ENCODE measurements at places on chromosomes 4 and X.

GRCh38 chrX:104707042-104707441 is 141.0 kb downstream of the IL1RAPL2 start:
- no peak for DNase-seq

GRCh38 chr4:176013476-176014247 is 52.0 kb upstream of the WDR17 start:
- no peak for DNase-seq

GRCh38 chr4:130029442-130029841 is 933.5 kb downstream of the C4orf33 start:
- no peak for DNase-seq

DNA sequence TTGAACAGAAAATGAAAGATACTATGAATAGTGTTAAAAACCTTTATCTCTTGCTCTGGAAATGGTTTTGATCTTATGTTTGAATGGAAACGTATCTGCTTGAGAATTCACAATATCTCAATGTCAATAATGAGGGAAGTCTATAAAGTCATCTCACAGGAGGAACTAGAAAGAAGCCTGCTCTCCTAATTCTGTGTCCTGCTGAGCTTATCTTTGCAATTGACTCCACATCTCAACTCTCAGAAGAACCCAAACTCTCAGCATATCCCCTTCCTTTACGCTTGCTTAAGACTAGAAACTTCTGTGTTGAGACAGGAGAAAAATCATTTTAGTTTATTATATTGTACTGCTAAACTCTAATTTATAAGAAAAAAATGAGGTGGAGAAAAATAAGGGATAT is 8.3 kb upstream of the PF4V1 start:
- DNase-seq: no peak

GRCh38 chr4:152352215-152352614 is 183.7 kb downstream of the FBXW7 start:
- DNase-seq: no peak

DNA sequence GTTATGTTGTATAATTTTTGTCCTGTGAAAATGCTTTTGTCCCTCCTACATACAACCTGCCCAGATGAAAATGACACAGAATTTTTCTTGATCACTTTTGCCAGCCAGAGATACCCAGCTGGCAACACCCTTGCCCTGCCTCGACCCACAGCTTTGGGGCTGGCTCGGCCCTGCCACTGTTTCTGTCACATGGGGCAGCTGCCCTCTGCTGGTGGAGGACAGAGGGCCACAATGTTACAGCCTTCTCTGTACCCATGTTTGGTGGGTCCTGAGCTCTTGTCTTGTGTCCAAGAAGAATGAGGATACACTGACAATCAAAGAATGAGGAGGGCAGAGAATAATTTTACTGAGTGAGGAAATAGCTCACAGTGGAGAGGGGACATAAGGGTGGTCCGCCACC is 31.1 kb downstream of the BMP15 start:
- DNase-seq: no peak

- no peak for DNase-seq
These were observed 45.6 kb upstream of the CCSER1 start for GRCh38 chr4:90081432-90082144.

- peak; percentile 2 for DNase-seq
These were observed 38.7 kb upstream of the KCTD8 start for GRCh38 chr4:44487341-44487740.

DNA sequence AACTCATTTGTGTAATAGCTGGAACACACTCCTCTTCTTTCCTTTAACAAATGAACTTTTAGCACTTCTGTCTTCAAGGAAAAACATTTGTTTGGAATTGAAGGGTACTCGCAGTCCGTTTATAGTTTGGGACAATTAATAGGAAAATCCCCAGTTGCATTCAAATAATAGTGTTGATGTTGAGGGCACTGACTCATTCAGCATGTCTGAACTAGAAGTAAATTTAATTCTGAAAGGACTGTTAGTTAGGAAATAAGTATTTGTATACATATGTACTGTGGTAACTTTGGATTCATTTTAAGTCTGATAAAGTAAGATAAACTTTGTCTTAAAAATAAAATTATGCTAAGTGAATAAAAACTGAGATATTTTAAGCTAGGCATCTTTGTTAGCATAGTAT is 27.2 kb downstream of the FAM199X start:
- DNase-seq: no peak

DNA sequence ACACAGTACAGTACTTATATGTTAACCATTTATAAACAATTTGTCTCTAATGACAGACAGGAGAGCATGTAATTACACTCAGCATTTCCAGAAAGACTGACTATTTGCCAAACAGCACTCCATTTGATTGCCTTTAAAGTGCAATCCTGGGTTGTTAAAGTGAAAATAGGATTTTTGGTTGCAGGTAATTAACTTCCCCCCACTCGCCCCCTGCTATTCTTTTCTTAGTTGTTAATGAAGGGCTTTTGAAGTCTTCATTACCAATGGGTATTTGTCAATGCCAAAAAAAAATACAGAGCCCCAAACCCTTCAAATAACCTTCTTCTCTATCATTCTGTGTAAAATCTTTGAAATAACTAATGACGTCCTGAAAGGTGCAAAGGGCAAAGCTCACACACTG is 825.6 kb downstream of the STPG2 start:
- no peak for DNase-seq

DNA sequence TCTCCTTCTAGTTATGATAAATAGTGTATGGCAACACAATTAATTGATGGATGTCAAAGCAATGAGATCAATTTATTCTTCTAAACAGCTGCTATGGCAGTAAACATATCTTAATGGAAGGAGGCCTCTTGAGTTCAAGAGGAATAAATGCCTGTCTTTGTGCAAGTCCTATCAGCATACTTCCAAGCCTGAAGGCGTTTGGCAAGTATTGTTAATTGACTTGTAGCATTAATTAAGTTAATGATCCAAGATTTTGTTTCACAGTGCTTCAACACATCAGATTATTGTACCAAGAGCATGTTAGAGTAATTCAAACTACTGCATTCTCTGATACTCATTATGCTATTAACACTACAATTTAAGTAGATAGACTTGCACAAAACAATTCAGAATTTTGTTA is 144.8 kb downstream of the FAT4 start:
- no peak for DNase-seq

- no peak for DNase-seq
These were observed 143.0 kb downstream of the TECRL start for GRCh38 chr4:64266263-64266662.

GRCh38 chr4:89528526-89529133 is 221.0 kb upstream of the GPRIN3 start:
- DNase-seq: no peak

GRCh38 chr4:40058854-40059253 is 2.2 kb downstream of the N4BP2 start:
- no peak for DNase-seq

GRCh38 chr4:3348621-3349020 is 55.8 kb downstream of the RGS12 start:
- no peak for DNase-seq

DNA sequence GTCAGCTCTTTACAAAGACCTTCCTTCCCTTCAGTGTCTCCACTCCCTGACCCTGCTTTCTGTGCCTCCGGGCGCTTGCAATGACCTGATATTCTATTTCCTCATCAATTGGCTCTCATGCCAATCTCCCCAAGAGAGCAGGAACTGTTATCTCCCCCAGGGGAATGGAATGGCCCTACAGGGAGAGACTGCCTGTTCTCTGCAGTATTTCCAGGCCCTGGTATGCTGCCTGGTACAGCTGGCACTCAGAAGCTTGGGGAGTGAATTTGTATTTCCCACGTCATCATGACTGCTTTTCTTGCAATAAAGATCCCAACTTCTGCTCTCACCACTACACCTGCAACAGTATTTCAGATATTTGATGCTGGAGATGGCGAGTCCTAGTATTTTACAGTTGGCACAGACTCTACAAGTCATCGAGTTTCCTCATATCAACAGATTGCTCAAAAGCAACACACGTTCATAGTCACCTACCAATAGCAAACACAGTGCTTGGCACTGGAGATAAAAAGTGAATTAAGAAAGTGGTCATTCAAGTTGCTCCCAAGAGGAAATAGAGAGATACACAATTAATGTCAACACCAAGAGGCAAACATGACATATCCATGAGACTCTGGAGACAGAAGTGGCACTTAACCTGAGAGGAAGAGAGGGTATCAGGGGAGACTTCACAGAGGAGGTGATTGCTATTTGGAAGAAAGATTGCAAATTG is 90.5 kb upstream of the EGFL6 start:
- DNase-seq: no peak

DNA sequence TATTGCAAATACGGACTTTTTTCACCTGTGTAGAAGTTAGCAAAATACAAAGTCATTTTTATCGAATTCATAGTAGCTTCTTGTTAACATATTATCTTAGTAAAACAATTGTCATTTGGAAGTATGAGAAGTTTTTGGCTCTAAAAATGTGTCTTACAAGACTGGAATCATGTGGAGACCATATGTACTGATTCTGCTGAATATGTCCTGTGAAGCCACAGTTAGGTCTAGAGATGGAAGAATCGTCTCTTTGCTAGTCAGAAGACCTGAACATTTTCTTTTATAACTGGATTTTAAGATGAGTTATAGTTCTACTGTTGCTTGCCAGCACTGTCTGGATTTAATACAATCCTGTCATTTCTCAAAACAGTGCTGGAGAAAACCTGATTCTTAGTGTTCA is 29.0 kb downstream of the TMEM165 start:
- DNase-seq: peak; percentile 15

GRCh38 chr4:159420162-159421057 is 317.5 kb downstream of the RAPGEF2 start:
- no peak for DNase-seq

DNA sequence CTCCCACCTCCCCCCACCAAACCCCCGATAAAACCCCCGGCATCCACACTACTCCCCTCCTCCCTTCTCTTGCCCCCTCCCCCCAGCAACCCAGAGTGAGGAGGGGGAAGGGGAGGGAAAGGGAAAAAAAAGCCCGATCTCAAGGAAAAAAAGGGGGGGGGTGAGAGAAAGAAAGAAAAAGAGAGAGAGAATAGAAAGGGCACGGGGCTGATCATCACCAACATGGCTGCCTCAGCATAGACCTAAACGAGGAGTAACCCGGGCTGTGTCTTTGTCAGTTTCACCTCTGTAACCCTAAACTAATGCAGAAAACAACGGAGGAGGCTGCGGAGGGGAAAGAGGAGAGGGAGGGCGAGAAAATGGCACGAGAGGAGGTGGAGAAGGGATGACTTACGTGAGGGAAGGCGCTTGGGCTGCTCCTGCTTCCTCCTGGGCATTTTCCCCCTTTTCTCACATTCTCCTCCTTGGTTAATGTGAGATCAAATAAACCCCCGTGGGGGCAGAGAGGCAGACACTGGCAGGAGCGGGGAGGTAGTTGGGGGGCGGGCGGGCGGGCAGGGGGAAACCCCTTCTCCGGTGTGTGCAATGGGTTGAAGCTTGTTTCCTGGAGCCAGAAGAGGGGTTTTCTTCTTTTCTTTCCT is 532 bp downstream of the ZNF827 start:
- DNase-seq: peak; percentile 48

GRCh38 chrX:21757960-21758359 is at the start of gene SMPX:
Gene SMPX, minus strand, starts transcription at chrX:21758116. Its CDS starts 3,826 bp downstream, at chrX:21754290.
- no peak for DNase-seq

- no peak for DNase-seq
These were observed 171.7 kb downstream of the STK32B start for GRCh38 chr4:5222951-5223350.

DNA sequence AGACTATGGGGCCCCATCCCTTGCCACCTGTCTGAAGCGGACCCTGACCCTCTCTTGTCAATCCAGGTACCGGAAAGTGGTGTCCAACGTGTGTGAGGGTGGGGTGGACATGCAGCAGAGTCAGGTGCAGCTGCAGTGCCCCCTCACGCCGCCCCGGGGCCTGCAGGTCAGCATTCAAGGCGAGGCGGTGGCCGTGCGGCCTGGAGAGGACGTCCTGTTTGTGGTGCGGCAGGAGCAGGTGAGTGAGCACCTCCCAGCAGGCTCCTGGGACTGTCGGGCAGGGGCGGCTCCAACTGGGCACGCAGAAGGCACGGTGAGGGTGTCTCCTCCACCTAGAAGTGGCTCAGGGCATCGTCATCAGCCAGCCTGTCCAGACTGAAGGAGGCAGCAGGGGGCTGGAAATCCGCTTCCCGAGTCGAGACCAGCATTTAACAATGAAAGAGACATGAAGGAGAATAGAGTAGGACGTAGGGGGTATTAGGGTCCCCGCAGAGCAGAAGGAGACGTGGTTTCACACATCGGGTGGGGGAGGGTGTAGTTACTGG is 221.6 kb downstream of the AFAP1 start:
- DNase-seq: no peak

DNA sequence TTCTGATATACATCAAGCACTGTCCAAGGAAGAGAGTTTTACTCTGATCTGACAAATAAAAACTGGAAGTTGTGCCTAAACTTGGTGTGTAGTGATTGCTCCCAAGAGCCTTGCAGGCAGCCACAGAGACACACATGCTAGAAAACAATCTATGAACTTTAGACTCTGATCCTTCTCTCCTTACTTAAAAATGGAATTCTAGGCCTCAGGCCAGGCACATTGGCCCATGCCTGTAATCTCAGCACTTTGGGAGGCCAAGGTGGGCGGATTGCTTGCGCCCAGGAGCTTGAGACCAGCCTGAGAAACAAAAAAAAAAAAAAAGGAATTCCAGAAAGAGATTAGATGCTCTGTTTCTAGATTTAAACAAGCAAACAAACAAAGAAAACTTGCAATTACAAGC is 45.6 kb upstream of the S100G start:
- no peak for DNase-seq

- no peak for DNase-seq
These were observed 71.2 kb downstream of the AASDH start for GRCh38 chr4:56316011-56316650.

- no peak for DNase-seq
These were observed 42.2 kb upstream of the EPGN start for GRCh38 chr4:74266081-74266480.

- DNase-seq: peak; percentile 85
These were observed 12.3 kb downstream of the PDGFC start for GRCh38 chr4:156959298-156959702.

DNA sequence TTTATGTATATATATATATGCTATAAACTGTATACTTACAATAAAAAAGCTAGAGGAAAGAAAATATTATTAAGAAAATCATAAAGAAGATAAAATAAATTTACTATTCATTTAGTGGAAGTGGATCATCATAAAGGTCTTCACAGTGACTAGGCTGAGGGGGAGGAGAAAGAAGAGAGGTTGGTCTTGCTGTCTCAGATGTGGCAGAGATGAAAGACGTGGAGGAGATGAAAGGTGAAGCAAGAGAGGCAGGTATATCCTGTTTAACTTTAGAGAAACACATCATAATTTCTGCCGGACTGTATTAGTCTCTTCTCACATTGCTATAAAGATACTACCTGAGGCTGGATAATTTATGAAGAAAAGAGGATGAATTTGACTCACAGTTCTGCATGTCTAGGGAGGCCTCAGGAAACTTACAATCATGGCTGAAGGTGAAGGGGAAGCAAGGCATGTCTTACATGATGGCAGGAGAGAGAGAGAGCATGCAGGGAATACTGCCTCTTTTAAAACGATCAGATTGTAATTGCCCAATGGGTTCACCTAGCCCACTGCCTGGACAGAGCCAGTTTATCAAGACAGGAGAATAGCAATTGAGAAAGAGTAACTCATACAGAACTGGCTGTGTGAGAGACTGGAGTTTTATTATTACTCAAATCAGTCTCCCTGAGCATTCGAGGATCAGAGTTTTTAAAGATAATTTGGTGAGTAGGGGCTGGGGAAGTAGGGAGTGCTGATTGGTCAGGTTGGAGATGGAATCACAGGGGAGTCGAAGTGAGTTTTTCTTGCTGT is 22.1 kb upstream of the RRAGB start:
- no peak for DNase-seq

- no peak for DNase-seq
These were observed 21.6 kb downstream of the RBBP7 start for GRCh38 chrX:16848541-16848940.

All from fibroblast of upper back skin (primary cell).